ENCODE measurements at places on chromosomes 2 and 18.

DNA sequence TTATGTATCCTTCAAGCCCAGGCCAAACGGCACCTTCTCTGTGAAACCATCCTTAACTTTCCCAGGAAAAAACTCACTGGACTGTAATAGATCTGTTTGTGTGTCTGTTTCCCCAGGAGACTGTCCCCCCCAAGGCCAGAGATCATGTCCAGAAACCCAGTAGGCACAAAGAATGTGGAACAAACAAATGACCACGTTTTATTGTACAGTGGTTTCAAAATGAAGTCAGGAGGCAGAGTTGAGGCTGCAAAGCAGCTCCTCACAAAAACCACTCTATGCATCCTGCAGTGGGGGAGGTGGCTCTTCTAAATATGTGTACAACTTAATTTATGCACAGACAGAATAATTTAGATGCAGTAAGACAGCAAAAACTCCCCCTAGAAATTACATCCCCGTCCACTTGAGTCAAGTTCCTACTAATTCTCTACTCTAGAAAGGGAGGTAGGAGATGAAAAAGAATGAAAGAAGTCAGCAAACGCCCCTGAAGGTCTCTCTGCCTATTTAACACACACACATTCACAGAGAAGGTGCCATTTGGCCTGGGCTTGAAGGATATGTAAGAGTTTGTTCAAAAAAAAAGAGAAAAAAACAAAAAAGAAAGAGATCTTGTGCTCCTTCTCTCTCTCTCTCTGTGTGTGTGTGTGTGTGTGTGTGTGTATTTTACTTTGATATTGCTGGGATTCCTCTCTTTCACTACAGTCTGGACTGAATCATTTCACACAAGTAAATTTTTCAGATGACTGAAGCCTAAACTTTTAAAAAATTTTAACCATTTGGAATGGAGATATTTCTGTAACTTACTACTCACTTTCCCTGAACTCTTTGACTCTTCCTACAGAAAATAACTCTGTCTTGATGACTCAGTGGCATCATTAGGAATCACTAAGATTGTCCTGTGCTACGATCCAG is 19.5 kb downstream of the BCL2 start:
- DNase-seq: no peak

GRCh38 chr2:73890301-73891092 is 2.3 kb upstream of the ACTG2 start:
- no peak for DNase-seq

DNA sequence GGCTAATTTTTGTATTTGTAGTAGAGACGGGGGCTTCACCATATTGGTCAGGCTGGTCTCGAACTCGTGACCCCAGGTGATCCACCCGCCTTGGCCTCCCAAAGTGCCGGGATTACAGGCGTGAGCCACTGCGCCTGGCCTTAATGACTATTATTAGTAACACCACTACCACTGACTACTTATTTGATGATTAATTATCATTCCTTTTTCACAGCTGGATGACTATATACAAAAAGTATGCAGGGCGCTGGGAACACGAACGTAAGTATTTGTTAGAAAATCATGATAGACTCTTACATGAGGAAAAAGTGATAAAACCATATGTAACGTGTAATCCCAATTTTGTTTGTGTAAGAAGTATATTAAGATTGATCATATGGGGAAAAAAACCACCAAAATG is 21.6 kb downstream of the DARS1 start:
- no peak for DNase-seq

- no peak for DNase-seq
Observed at GRCh38 chr2:5982193-5982902, 290.2 kb downstream of the SOX11 start.

- no peak for DNase-seq
Observed at GRCh38 chr18:73646772-73647171, 500.9 kb downstream of the FBXO15 start.

DNA sequence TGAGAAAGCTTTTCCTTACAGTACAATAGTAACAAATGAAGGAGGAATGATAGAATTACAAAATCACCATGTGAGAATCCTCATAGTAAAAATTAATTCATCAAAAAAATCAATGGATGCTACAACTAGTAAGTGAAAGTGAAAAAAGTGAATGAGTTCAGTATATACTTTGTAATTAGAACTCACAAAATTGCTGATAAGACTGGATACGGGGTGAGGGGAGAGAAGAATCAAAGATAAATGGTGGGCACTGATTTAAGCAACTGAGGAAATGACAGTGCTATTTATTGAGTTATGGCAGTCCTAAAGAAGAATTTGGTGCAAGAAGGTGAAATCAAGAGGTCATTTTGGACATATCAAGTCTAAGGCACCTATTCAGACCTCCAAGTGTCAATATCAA is 20.6 kb downstream of the OLA1 start:
- no peak for DNase-seq

DNA sequence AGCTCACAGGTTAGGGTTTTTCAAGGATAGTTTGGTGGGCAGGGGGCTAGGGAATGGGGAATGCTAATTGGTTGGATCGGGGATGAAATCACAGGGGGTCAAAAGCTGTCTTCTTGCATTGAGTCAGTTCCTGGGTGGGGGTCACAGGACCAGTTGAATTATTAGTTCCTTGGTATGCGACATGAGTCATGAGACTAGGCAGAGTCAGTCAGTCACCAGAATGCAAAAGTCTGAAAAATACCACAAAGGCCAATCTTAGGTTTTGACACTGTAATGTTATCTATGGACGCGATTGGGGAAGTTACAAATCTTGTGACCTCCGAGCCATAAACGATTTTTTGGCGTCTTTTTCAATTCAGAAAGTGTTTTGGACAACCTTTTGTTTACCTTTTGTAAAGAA is 101.2 kb downstream of the ZNF519 start:
- no peak for DNase-seq

- no peak for DNase-seq
Observed at GRCh38 chr18:75533950-75534349, 106.4 kb upstream of the SMIM21 start.

GRCh38 chr2:25989154-25989553 is 6.9 kb upstream of the KIF3C start:
- DNase-seq: no peak
